ENCODE measurements at places on chromosomes 1 and 21.

DNA sequence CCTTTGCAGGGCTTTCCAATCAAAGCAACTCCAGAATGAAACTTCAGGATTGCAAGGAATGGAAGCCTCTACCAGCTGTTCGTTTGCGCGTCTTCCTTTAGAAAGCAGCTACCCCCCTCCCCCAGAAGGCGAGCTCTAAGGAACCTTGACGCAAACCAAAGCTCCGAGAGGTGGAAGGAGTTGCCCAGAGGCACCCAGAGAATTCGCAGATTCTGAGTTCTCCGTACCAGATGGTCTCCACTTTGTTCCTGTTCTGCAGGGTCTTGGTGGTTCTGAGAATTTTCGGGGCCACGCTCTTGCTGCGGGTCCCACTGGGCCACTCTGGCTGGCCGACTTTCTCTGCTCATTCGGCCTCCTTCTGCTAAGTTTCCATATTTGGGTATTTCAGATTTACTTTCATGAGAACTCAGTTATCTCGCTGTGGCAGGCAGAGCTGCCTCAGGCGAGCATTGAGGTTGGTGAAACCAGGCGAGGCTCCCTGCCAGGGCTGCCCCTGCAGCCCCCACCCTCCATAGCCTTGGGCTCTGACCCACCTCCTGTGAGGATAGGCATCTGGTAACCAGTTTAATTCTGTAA lies 801 bp downstream of the TRAF5 start:
- DNase-seq: no peak

- DNase-seq: no peak
These were observed 591.6 kb downstream of the PTPRU start for GRCh38 chr1:29827801-29828525.

- no peak for DNase-seq
These were observed 110.2 kb downstream of the FCRL5 start for GRCh38 chr1:157442065-157442464.

DNA sequence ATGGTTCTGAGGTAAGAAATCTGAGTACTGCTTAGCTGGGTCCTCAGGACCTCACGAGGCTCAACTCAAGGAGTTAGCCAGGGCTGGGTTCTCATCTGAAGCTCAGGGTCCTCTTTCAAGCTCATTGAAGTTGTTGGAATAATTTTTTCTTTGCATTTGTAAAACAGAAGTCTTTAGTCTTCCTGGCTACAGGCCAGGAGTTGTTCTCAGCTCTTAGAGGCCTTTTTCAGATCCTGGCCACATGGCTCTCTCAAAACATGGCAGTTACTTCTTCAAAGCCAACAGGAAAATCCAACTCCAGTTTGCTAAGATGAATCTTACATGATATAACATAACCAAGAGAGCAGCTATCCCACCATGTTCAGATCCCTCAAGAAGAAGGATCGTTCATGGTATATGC lies 92.3 kb upstream of the CHODL start:
- no peak for DNase-seq

- no peak for DNase-seq
These were observed at the start of gene SH2D2A for GRCh38 chr1:156816561-156817328. SH2D2A (minus strand) TSS chr1:156816848; CDS start chr1:156816708, 140 bp downstream.

DNA sequence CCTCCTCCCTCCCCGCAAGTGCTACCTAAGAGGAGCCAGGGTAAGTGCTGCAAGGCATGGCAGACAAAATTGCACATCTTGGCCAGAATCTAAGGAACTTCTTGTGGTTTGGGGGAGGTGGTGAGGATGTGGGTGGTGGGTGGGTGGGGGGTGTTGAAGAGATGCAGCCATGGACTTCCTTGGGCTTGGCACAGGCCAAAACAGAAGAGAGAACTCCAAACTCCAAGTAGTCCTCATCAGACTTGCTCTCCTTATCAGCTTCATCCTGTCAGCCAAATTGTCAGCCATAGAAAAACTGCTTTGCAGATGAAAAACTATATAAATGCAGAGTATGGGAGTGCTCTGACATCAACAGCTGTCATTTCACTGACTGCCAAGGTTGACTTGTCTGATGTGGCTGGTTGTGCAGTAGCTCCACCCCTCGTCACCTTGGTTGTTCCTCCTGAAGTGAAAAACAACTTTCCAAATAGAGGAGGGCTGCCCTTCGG lies 7.1 kb downstream of the AMIGO1 start:
- DNase-seq: no peak

GRCh38 chr1:158830904-158831507 lies at the start of gene MNDA:
MNDA (plus strand) TSS chr1:158831351; CDS start chr1:158842154, 10,803 bp downstream.
- DNase-seq: no peak

DNA sequence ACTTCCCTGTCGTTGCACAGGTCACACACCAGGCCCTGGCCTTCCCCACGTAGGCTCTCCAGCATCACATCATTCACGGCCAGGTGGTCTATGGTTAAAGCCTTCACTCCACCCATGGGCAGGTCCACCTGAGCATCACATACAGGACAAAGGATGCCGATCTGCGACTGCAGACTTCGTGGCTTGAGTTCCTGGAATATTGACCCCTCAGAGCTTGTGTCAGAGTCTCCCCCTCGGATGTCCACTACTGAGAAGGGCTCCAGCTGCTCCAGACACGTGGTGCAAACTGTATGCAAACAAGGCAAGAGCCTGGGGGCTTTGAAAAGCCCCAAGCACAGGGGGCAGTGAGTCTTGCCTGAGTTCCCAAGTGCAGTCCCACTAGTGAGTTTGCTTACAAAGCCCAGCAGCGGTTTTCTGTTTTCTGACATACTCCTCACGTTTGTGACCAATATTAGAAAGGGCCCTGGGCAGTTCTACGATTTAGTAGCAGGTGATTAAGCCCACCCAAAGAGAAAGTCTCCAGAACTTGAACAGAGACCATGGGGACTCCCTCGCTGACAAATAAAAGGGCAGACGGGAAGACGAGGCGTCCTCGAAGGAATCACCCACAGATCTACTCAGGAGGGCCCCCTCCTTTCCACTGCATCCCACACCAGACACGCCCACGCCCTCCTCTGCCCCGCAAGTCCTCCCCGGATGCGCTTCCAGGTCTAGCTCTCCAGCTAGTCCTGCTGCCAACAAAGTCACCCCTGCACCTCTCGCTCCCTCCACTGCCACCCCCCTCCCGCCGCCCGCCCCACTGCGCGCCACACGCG lies 568 bp downstream of the TRIM45 start:
- DNase-seq: no peak

GRCh38 chr1:204958317-204959307 lies 84.4 kb upstream of the CNTN2 start:
- no peak for DNase-seq

- DNase-seq: no peak
These were observed 20.5 kb downstream of the LSS start for GRCh38 chr21:46207920-46208591.

DNA sequence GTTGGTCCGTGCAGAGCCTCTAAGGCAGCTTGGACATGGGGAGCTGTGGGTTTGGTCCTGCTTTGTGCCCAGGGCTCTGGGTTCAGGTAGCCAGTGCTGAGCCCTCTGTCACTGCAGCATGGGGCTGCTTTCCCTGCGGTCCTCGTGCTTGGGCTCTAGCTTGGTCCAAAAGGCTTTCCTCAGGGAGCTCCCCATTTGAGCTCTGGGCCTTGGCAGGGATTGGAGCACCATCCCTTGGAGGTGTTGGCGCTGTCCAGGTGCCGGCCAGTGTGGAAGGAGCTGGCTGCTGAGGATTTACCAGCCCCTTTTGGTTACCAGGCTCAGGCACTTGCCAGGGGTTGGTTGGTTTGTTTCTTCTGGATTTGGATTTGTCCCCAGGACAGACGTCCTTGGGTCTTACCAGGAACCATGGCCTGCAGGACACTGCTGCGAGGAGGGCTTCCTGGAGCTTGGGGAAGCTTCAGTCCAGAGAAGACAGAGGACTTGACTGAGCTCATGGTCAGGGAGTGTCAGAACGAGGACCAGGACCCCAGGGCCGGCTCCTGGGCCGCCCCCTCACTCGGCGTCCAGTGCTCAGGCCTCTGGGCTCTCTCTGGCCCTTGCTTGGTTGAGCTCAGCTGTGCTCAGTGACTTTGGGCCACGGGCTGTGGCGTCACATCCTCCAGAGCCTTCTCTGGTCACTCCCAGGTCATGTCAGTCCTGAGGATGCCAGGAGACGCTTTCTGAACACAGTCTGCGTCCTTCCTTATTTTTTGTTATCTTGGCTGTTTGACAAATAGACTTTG lies 224.7 kb downstream of the CAMTA1 start:
- DNase-seq: no peak

DNA sequence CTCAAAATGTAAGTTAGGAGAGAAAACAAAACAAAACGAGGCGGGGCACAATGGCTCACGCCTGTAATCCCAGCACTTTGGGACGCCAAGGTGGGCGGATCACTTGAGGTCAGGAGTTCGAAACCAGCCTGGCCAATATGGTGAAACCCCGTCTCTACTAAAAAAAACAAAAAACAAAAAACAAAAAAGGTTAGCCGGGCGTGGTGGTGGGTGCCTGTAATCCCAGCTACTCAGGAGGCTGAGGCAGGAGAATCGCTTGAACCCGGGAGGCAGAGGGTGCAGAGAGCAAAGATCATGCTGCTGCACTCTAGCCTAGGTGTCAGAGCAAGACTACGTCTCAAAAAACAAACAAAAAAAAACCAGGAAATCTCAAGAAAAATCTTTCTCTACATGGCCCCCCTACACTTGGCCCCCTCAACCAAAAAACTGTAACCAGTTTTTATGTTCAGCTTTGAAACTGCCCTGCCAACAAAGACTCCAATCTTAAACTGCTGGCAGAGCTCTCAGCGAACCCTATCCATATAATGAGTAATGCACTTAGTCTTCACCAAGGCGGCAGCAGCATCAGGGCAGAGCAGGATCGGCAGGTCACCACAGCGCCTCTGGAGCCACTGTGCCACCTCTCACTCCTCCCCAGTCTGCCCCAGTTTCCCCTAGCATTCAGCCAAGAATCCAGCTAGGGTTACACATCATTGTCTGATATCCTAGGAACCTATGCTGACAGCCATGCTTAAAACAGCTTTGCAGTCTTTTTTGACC lies 71.7 kb downstream of the JAK1 start:
- no peak for DNase-seq

DNA sequence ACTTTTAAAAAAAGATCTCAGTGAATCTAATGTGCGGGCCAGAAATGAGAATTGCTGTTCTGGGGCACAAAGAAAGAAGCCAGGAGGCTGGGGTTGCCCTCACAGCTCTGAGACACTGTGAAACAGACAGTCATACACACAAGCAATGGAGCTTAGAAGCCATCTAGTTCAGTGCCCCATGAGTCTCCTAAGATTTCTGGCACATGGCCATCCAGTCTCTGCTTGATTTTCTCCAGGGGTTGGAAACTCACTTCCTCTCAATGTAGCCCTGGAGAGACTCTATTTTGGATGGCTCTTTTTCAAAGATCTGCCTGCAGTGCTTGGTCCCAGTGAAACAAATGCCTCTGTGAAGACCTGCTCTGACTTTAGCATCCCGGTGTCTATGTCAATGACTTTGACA lies 38.6 kb downstream of the KCNN3 start:
- DNase-seq: no peak

GRCh38 chr1:201468501-201468843 lies 516 bp downstream of the PHLDA3 start:
- peak; percentile 63 for DNase-seq

GRCh38 chr1:73930293-73930692 lies 267.7 kb downstream of the LRRIQ3 start:
- DNase-seq: no peak

DNA sequence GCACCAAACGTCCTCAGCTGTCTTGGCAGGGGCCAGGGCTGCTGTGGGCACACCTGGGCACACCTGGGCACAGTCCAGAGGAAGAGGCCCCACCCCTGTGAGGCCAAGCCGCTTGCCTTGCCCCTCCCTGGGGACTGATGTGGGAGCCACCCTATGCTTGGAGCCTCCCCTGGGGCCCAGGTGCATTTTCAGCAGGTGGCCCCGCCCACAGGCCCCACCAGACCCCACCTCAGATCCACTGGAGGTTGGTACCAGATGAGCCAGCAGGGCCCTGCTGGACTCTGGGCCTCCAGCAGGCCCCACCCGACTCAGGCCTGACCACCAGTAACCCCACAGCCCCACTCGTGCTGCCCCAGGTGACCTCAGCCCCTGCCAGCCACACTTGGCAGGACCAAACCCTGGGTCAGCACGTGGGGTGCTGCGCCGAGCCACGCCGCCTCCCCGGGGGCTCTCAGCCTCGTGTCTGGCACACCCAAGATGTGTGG lies 8.8 kb downstream of the SLC19A1 start:
- no peak for DNase-seq

GRCh38 chr1:5597171-5597850 lies 394.9 kb downstream of the NPHP4 start:
- DNase-seq: no peak

DNA sequence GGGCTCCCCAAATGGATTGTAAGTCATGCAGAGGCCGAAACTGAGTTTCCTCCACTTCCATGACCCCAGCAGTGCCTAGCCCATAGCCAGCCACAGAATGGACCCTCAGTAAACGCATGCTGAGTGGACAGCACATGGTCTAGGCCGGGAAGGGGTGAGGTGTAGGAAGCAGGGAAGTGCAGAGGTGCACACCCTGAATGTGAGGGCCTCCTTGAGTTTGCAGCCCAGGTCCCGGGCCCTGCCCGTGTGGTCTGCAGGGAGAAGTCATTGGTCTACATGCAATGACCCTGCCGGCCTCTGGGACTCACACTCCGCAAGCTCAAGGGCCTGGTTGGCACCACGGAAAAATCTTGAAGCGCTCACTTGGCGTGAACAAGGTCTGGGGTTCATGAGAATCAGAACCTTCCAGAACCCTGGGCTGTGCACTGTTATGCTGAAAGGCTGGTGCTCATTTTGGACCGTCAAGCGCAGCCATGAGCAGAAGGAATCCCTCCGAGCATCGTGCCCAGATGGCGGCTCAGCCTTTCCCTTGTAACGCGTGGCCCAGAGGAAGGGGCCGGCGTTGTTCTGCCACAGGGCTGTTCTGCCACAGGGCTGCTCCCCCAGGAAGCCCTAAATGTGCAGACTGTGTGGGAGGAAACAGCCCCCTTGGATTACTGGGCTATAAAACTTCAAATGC lies 66.4 kb downstream of the PSMG1 start:
- no peak for DNase-seq

GRCh38 chr1:42841010-42841409 lies 5.4 kb upstream of the ZNF691 start:
- no peak for DNase-seq

- no peak for DNase-seq
These were observed 4.3 kb upstream of the DPYD start for GRCh38 chr1:97925151-97925550.

DNA sequence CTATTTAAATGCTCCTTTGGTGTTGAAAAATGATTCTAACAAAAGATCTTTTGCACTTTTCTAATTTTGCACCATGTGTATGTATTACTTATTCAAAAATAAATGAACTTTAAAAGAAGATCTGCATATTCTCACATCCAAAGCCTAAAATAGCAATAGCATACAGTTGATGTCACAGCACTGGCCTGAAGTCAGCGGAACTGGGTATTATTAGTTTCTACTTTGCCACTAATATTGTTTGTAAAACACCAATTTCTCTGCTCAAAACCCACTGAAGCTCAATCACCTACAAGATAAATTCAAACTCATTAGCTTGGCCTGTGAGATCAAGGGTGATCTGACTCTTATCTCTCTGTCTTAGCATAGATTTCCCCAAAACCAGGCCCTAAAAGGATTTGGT lies 34.5 kb upstream of the BCAR3 start:
- no peak for DNase-seq

DNA sequence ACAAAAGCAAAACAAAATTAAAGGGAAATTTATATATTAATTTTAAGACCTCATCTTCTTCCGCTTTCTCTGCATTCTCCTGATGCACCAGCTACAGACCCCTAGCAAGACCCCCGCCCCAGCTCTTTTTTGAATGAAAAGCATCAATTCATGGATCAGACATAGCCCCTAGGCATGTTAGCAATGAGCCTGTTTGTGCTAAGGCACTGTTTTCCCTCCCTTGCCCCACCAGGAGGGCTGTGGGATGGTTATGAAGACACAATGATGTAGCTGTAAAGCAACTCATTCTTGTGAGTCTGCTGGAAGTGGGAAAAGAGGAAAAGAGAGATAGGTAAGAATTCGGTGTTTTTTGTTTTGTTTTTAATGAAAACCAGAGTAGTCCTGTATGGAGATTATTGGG lies 88.5 kb upstream of the ZBTB18 start:
- no peak for DNase-seq
